NCI-H1694 (cell line): ENCODE measurements at places on chromosomes 1 and 21.

DNA sequence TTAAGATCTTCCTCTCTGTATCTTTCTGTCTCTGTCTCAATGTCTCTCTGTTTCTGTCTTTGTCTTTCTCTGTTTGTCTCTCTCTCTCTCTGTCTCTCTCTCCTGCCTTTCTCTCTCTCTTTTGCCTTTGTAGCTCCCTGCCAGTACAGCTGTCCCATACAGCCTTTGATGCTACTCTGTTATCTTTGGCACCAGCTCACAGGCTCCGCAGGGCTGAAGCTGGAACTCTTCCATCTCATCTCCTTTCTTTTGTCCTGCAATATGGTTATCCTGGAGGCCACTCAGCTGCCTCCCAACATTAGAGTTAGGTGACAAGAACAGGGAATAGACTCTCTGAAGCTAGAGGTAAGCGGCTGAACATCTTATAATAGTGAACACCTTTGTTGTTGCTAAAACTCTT is 354.3 kb upstream of the NEGR1 start:
- DNase-seq = no peak

DNA sequence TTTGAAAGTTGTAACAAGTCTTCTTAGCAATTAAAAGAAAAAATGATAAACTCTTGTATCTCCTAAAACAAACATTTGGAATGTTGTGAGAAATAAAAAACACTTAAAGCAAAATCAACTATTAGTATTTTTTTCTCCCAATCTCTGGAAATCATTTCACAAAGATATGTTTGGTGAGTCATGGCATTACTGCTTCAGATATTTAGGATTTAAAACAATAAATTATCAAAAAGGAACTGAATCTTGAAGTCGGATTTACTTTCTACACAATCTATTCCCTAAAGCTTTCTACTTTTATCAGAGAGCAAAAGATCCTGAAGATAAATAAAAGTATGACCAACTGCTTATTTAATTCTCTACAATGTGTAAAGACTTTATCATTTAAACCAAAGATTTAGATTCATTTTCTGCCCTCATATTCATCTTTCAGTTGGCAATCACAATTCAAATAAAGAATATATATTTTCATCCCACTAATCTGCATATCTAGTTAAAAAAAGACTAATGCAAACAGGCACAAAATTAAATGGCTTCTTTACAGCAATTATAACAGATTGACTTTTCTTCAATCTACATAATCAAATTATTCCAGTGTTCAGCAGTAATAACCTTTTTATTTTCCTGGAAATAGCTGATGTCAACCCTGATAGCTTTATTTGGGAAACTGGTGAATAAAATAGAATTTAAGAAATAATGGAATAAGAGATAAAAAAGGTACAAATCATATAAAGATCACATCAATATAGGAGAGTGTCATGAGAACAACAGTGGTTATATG is 230.0 kb downstream of the COP1 start:
- DNase-seq = no peak

DNA sequence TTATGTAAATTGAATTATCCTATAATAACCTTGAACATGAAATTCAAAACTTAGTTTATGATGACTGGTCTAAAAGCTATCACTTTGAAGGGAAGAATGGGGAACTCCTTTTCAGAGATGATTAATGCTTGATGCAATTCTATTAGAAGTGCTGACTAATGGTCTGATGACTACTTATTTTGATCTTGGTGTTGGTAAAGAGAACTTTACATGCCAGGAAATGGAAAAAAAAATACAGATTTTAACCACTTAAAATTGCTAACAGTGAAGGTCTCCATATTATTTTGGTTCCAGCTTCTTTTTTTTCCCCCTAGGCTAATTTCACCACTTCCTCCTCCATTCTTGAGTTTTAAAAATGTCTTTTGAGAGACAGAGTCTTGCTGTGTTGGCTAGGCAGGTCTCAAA is 22.9 kb downstream of the S1PR1 start:
- no peak for DNase-seq

GRCh38 chr1:98783821-98784220 is 122.3 kb downstream of the SNX7 start:
- DNase-seq = no peak

GRCh38 chr1:50214717-50215116 is 106.0 kb downstream of the ELAVL4 start:
- DNase-seq = peak; percentile 86

DNA sequence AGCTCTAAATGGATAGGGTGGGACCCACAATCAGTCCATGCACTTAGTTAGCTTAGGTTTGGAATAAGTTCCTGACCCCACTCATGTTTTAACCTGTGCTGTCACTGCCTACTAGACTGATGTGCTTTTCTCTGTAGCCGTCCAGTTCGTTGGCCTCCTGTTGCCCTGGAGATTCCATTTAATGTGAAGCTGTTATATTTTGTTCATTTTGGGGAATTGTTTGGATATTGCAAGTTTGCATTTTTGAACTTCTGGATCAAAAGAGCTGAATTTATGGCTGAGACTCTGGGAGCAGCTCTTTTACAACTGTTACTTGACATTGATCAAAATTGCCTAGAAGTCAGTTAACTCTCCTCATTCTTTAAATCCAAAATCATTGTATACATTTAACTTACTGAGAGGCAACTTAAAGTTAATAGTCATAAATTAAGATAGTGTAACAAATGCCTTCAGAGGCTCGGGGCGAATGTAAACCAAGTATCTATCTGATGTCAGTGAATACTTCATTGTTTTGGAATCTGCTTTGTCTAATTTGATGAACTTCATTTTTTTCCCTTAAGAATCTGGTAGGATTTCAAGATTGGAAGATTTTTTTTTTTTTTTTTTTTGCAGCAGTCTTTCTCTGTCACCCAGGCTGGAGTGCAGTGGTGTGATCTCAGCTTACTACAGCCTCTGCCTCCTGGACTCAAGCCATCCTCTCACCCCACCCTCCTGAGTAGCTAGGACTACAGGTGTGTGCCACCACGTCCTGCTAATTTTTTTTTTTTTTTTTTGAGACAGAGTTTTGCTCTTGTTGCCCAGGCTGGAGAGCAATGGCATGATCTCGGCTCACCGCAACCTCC is 38.1 kb downstream of the MIGA1 start:
- no peak for DNase-seq

DNA sequence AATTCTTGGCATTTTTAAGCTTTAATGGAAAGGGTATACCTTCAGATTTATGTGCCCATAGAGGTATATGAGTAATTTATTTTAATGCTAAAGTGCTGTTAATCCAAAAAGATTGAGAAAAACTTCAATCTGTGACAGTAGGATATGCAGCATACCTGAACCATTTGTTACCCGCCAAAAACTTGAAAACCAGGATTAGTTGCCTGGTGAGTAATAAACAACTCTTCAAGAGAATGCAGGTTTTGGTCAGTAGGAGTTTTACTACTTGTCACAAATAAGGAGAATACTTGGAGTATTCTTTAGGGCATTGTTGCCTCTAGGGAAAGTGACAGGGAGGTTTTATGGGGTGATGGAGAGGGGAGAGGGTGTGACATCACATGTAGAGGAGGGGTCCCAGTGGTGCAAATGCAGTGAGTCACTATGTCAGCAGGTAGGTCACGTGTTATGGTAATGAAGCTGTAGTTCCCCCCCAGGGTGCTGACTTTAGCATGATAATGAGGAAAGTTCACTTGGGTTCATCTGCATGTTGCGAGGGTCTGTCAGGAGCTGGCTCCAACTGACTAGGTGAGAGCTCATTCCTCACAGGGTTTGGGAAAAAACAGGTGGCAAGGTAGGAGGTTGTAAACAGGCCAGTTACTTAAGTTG is 23.1 kb downstream of the USP25 start:
- DNase-seq = no peak

- DNase-seq = no peak
Observed at GRCh38 chr1:96076589-96076988, 645.0 kb upstream of the PTBP2 start.

DNA sequence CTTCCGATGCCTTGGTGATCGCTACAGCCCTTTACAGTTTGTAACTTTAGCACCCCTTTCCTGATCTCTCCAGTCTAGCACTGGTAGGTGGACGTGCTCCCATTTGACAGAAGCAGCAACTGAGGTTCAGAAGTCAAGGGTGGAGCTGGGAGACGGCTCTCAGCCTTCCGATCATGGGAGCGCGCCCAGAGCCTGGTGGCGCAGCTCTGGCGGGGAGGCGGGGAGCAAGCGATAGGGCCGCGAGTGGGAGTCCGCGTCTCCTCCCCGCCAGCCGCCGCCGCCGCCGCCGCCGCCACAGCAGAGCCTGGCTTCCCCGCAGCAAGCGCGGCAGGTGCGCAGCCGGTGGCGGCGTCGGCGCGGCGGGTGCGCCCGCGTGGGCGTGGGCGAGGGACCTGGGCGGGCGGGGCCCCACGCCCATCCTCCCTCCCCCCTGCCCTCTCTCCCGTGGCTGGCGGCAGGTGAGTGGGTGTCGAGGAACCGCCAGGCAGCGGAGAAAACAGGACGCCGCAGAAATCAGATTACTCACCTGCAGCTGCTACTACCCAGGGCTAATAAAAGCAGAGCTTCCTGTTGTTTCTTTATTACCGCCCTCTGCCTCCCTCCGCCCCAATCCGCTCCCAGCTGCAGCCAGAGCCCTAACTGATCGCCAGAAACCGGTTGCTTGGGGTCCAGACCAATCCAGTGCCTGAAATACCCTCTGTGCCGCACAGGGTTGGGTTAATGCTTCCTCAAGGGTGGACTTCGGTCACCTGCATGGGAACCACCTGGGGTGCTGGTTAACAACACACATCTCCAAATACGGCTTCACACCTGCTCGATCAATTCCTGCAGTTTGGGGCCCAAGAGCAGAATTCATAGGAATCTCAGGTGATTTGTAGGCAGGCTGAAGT is 60.2 kb upstream of the ID3 start:
- no peak for DNase-seq

- no peak for DNase-seq
Observed at GRCh38 chr1:189084811-189085210, 1392.9 kb downstream of the BRINP3 start.

DNA sequence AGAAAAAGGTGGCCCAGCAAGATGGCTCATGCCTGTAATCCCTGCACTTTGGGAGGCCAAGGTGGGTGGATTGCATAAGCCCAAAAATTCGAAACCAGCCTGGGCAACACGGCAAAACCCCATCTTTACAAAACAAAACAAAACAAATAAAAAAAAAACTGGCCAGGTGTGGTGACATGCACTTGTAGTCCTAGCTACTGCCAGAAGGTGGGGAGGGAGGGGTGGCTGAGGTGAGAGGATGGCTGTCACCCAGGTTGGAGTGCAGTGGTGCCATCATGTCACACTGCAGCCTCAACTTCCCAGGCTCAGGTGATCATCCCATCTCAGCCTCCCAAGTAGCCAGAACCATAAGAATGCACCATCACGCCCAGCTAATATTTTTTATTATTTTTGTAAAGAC is 22.8 kb downstream of the RERE start:
- no peak for DNase-seq

DNA sequence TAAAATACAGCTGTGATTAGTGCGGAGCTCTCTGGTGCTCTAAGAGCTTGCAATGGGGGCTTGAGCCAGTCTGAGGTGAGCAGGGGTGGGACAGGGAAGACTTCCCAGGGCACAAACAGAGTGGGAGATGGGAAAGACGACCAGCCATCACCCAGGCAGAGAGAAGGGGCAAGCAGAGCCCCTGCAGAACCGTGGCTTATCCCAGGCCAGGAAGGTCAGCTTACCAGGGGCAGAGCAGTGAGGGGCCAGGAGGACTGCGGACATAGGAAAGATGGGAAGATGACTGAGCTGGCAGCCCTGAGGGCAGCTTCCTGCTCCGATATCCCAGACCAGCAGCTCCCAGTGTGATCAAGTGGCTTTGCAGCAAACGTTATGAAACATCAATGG is 55.4 kb upstream of the IFFO2 start:
- no peak for DNase-seq

DNA sequence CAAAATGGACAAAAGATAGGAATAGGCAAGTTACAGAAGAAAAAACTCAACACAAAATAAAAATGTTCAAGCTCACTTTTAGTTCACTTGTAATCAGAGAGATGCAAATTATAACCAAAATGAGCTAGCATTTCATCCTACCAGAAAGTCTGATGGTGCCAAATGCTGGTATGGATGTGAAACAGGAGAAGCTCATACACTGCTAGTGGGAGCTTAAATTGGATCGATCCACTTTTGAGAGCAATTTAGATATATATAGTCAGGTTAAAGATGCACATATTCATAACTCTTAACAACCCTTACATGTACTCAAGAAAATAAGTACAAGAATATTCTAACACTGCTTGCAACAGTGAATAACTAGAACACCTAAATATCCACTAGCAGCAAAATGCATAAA is 18.5 kb upstream of the CAMSAP2 start:
- DNase-seq = no peak

DNA sequence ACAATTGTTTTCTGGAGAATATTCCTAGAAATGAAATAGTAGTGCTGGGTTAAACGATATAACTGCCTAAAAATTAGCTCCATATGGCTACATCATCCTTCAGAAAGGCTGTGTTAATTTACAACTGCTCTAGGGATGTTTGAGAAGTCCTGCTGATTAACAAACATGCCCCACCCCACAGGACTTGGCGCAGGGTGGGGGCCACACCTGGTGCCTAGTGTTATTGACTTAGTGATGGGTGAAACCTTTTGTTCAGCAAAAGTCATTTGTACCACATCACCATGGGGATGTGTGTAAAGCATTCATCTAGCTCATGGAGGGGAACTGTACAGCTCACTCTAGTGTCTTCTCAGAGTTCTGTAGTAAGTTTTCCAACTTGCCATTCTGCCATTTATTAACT is 492.8 kb downstream of the CAMTA1 start:
- no peak for DNase-seq

DNA sequence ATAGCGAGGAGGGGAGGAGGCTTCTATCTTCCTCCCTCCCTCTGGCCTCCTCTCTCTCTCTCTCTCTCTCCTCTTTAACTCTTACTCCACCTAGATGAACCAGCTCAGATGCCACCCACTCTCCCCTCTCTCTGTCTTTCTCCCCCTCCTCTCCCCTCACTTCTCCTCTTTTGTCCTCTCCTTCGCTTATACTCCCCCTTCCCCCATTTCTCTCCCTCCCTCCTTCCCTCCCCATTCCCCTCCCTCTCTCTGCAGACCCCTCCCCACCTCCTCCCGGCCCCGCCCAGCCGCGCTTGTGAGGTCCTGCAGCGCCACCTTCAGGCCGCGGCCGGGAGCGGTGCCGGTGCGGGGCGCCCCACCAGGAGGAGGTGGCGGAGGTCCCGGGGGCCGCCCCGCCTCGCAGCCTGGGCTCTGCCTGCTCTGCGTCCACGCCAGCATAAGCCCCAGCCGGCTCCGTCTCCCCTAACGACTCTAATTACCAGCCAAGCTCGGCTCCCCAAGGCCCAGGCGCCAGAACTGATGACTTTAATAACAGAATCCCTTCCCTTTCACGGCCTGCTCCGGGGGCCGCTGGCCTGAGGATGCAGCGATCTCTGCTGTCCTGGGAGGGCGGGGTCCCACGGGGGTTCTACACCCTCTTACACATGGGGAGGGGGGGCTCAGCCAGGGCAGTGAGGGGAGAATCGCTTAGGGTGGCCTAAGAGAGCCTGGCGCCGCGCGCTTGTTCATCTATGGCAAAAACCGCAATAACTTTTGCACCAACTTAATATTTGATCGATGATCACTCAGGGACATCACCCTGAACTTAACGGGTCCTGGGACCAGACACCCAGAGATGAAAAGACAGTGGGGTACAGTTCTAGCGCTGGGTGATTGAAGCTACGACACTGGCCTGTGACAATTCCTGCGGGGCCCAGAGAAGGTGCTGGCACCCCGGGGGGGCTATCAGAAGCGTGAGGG is 637.3 kb downstream of the MATN1 start:
- peak; percentile 40 for DNase-seq

- DNase-seq = no peak
Observed at GRCh38 chr1:2231532-2232254, 3.6 kb downstream of the SKI start.
